ENCODE measurements at places on chromosomes 16 and 17. TPM values are rescaled to one million over a fixed set of nuclear protein-coding genes. Genes with fewer than 3 reads are reported as not detected.

DNA sequence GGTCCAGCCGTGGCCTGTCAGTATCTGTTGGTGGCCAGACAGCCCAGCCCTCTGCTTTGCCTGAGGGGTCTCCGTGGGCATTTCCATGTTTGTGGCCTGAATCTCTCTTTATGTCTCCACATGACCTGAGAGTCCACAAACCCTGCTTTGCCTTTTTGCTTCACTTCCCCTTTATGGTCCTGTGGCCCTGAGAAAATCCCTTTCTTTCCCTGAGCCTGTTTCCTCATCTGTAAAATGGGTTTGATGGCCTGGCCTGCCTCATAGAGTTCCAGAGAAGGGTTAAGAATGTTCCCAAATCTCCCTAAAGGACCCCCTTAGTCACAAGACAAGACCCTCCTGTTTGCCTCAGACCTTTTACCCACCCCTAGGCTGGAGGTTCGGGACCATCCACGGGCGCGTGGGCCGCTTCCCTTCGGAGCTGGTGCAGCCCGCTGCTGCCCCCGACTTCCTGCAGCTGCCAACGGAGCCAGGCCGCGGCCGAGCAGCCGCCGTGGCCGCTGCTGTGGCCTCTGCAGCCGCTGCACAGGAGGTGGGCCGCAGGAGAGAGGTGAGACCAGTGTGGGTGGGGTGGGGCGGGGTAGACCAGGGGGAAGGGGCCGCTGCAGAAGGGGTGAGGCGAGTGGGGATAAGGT lies 26.2 kb upstream of the ALKBH5 start:
- DNase-seq = no peak

DNA sequence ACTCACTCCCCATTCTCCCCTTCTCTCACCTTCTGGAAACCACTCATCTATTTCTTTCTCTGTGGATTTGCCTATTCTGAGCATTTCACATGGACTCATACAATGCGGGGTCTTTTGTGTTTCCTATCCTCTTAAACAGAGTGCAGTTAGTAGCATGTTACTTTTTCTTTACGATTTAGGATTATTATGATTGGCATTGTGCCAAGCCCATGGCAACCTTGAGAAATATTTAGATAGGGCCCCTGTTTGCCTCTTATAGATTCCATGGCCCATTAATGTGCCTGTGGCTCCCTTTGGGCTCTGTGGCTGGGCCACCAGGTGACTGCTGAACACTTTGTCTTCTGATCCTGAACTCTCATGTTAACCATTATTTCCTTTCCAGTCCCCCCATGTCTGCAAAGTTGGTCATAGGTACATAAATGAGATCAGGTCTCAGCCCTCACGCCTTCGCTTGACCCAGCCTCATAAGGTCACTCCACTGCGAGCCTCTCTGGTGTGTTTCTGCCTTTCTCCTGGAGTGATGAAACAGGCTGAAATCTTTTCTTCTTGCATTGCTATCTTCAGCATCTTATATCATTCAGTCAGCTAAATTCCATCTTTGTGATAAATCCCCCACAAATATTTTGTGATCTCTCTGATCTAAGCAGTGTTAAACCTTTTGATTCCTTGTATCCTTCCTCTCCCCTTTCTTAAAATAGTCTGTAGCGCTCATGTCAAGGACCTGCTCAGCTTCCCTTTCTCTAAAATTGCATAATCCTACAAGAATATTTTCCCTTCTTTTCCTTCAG lies 44.0 kb downstream of the MYH3 start:
- no peak for DNase-seq

- DNase-seq = no peak
These were observed 9.8 kb downstream of the SMIM5 start for GRCh38 chr17:75642784-75643642.

The RCVRN gene
- total RNA-seq = 0.12 TPM

The NKD1 gene
- total RNA-seq = 0.59 TPM

The CCDC154 gene
- total RNA-seq = 1.6 TPM

- no peak for DNase-seq
These were observed 5.0 kb downstream of the RPRML start for GRCh38 chr17:46974086-46974485.

- no peak for DNase-seq
These were observed 2.2 kb downstream of the DPEP1 start for GRCh38 chr16:89615596-89616090.

The EPX gene
- not detected for total RNA-seq

GRCh38 chr17:7444682-7445618 lies at the start of gene CHRNB1:
Gene CHRNB1 (plus strand): TSS chr17:7445061. CDS start chr17:7445128, 67 bp downstream.
- peak; percentile 91 for DNase-seq

DNA sequence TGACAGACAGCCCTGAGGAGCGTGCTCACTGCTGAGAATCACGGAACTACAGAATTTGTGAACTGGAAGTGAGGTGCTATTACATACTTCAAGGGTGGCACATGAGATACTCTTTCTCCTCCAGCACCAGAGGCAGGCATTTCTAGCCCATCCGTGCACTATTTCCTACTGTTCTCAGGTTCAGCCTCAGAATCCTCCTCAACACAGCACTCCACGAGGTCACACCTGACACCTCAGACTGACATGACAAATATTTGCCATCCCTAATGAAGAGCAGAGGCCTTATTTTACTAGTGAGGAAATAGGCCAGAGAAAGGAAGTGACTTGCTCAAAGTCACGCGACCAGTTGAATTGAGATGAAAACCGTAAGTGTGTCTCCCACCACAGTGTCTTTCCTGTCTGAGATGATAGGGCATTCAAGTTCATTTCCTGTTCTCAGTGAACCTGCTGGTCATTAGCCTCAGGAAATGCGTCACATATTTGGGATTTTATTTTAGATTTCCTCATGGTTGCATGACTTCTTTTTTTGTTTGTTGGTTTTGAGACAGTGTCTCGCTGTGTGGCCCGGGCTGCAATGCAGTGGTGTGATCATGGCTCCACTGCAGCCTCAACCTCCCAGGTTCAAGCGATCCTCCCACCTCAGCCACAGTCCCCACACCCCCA lies 23.6 kb downstream of the SEZ6 start:
- no peak for DNase-seq

The TP53TG3F gene
- total RNA-seq = not detected

DNA sequence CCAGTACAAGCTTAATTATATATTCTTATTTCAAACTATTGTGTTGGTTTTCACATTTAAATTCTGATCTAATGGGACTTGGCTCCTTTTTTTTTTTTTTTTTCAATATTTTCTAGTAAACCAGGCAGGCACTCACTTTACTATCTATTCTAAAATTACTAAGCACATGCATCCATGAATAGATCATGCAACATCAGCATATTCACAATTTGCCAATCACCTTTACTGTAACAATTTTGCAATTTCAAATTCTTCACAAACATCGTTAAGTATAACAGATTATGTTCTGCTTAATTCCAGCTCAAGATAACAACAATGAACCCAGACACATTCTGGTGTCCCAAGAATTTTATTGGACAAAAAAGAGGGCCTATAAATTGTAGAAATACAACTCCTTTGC lies 217.4 kb downstream of the CDH8 start:
- no peak for DNase-seq

GRCh38 chr16:13168091-13168572 lies 266.7 kb downstream of the SHISA9 start:
- no peak for DNase-seq

The MYOCD gene
- total RNA-seq = 35.7 TPM

DNA sequence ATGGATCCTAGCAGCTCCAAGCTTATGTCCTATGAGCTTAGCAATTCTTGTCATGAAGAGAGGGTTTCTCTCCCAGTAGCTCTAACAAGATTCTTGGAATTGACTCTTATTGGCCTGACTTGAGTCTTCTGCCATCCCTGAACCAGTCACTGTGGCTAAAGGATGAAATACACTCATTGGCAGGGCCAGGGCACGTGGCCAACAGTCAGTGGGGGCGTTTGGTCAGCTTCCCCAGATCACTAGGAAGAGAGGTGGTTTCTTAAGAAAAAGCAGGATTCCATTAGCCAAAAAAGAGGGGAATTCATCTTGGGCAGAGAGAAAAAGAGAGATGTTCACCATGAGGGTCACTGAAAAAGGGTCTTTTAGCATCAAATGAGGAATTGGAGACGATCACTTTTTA lies 363.2 kb downstream of the SNX29 start:
- DNase-seq = no peak

The HP gene
- 80.3 TPM for total RNA-seq

DNA sequence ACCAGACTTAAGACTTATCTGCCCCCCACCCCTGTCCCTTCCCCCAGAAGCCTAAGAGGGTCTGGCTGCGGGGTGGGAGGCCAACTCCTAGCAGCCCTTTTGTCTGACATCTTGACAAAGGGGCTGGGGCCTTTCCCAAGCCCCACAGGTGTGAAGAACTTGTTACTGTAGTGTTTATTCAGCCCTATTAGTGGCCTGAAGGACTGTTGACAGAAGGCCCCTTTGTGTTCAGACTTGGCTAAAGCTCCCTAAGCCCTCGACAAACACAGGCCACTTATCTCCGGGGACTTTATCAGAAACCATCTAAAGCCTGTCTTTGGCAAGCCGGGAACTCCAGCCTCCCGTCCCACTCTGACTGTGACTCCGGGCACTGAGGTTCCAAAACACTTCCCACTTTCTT lies 129.8 kb downstream of the NTN1 start:
- DNase-seq = no peak

The SSTR5 gene
- 25.8 TPM for total RNA-seq

DNA sequence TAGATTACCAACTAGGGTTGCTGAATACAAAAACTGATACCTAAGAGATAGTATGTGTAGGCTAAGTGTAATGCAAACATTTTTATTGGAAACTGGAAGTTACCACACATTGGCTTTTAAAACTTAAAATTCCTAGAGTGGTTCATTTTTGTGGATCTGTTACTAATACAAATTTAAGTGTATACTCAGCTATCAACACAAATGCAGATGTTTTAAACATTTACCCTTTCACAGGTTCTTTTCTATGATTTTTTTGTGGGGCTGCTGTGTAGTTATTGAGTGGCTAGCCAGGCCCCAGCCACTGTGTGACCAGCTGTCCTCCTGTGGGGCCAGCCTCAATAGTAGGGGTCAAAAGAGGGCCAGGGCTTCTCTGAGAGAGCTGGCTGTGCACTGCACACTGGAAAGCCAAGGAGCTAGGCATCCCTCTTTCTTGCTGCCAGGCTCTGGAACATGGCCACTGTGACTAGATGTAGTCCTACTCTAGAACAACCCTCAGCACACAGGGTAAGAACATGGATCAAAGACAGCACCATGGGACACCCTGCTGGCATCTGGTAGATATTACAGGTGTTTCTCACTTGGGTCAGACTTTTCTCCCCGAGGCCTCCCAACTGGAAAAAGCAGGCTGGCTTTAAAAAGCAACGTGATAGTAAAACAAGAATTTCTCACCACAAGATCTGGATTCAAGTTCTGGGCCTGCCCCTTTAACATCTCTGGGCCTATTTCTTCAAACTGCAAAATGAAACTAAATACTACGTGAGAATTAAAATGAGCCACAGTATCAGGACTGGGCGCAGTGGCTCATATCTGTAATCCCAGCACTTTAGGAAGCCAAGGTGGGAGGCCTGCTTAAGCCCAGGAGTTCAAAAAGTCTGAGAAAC lies 7.3 kb upstream of the VEZF1 start:
- DNase-seq = peak; percentile 58

DNA sequence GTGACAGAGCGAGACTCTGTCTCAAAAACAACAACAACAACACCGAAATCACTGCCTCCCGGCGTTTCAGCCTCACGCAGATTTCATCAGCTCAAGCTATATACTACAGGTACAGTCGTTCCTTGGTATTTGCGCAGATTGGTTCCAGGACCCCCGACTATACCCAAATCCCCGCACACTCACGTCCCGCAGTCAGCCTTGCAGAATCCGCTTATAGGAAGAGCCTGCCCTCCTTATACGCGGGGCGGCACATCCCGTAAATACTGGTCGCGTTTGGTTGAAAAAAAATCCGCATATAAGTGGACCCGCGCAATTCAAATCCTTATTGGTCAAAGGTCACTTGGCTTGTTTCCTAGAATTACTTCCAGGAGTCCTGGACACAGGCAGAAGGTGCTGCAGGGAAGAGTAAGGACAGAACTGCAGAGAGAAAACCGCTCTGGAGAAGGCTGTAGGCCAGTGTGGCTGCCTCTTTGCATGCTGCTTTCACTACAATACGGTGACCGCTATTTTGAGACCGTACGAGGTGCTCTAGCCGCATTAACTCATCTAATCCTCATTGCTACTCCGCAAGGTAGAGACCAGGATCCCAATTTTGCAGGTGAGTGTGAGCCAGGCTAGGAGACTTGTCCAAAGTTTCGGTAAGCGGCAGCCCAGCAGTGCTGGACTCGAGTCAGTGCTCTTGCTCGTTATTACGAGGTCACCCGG lies 718 bp downstream of the NDUFAB1 start:
- DNase-seq = no peak

The NETO2 gene
- 2.3 TPM for total RNA-seq

DNA sequence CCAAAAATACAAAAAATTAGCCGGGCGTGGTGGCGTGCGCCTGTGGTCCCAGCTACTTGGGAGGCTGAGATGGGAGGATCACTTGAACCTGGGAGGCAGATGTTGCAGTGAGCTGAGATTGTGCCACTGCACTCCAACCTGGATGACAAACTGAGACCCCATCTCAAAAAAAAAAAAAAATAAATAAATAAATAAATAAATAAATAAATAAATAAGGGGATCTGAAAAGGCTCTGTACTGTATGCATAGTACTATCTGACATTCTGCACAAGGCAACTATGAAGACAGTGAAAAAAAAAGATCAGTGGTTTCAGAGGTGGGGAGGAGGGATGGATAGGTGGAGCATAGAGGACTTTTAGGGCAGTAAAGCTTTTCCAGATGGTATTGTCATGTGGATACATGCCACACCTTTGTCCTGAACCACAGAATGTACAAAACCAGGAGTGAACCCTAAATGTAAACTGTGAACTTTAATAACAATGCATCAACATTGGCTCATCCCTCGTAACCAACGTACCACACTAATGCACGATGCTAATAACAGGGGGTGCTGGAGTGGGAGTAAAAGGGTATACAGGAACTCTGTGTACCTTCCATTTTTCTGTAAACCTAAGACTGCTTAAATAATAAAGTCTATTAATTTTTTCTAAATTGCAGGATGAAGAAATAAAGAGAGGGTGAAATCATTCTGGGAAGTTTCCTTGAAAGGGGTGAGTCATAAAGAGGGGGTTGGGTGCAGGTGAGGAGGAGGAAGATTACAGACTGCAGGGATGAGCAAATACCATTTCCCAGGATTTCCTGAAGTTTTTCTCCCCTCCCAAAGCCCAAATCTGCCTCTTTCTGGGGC lies 155.8 kb upstream of the SDK2 start:
- no peak for DNase-seq

DNA sequence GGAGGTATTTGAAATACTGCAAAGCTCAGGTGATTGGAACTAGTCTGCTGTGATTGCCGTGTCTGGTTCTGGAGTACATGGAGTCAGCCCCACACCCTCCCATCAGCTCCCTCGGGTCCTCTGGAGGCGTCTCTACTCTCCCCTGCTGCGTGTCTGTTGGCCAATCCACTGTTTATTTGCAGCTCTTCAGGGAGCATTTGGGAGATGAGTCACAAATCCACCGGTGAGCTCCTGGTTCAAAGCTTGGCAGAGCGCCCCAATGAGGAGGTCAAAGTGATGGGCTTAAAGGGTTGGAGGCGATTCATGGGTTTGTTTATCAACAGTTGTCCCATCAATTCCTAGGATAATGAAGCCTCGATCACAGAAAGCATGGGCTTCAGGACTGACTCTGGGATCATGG lies 14.6 kb downstream of the CALB2 start:
- no peak for DNase-seq
